ENCODE measurements at places on chromosomes 13 and 19. TPM values are rescaled to one million over a fixed set of nuclear protein-coding genes. Genes with fewer than 3 reads are reported as not detected.

GRCh38 chr13:43111559-43112400 lies 88.4 kb downstream of the DNAJC15 start:
- no peak for DNase-seq

HCN2 gene
- 0.13 TPM for polyA plus RNA-seq

COG3 gene
- polyA plus RNA-seq: 19.0 TPM

KLK1 gene
- 2.6 TPM for polyA plus RNA-seq

ZFP36 gene
- polyA plus RNA-seq: 360 TPM
